Skin of body (tissue), 3 donors: ENCODE measurements at places on chromosomes 6 and 20. TPM values are rescaled to one million over a fixed set of nuclear protein-coding genes. Genes with fewer than 3 reads are reported as not detected.

Gene STX16
- 56.8 TPM for total RNA-seq

Gene KIAA1755
- total RNA-seq = 1.3 TPM

Gene SLC17A3
- not detected for total RNA-seq

Gene TULP1
- 0.39 TPM for total RNA-seq

Gene IL17A
- not detected for total RNA-seq

Gene SLC22A7
- not detected for total RNA-seq

Gene ORC3
- total RNA-seq = 26.9 TPM

Gene HCK
- 11.5 TPM for total RNA-seq

Gene PPP1R3D
- total RNA-seq = 5.3 TPM

Gene XKR7
- not detected for total RNA-seq

Gene SAMD3
- total RNA-seq = 2.6 TPM

Gene SMOC2
- total RNA-seq = 29.6 TPM

Gene CRISP2
- total RNA-seq = not detected

Gene RSPH3
- 5.1 TPM for total RNA-seq

Gene MYBL2
- 4.2 TPM for total RNA-seq

Gene DNAH8
- total RNA-seq = 0.89 TPM

Gene SRSF6
- total RNA-seq = 63.6 TPM

Gene HRH3
- 0.10 TPM for total RNA-seq

Gene ZSCAN31
- 10.1 TPM for total RNA-seq

Gene KIF25
- not detected for total RNA-seq
